Tibial artery (tissue), 4 donors: ENCODE measurements at places on chromosomes 3 and 15.

- DNase-seq, result no peak
Observed at GRCh38 chr15:82158811-82159210, 103.7 kb downstream of the EFL1 start.

GRCh38 chr3:98701071-98701675 is 62.0 kb upstream of the ST3GAL6 start:
- no peak for DNase-seq

DNA sequence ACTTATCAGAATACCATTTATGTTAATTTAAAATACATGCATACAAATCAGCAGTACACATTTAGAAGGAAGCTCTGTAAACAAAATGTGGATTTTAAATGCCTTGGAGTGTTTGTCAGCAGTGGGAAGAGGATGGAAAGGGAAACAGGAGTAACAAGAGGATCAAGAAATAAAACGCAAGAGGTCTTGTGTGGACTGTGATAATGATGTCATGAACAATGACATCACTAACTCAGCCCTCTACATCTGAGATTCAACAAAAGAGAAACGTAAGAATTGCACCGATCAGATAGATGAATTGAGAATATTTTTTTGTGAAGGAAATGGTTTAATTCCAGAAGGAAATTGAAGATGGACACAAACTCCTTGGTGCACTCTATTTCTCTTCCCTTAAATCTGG is 44.0 kb upstream of the CNOT10 start:
- DNase-seq, result no peak

DNA sequence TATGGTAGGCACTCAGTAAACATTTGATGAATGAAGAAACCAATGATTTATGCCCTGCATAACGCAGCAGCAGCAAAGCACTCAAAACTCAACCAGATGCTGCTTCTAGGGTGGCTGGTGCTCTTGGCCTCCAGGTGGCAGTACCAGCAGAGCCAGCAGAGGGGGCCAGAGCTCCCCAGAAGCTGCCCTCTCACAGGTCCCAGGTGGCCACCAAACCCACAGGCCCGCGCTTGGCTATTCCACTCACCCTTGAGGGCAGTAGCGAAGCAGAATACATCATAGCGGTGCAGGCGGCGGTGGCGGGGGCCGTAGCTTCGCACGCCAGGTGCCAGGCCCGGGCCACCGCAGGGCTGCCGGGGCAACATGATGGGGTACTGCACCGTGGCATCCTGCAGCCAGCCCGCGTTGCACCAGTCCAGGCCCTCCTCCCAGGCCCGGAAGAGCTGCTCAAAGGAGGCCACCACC is 16.6 kb downstream of the HAPLN3 start:
- DNase-seq, result no peak

DNA sequence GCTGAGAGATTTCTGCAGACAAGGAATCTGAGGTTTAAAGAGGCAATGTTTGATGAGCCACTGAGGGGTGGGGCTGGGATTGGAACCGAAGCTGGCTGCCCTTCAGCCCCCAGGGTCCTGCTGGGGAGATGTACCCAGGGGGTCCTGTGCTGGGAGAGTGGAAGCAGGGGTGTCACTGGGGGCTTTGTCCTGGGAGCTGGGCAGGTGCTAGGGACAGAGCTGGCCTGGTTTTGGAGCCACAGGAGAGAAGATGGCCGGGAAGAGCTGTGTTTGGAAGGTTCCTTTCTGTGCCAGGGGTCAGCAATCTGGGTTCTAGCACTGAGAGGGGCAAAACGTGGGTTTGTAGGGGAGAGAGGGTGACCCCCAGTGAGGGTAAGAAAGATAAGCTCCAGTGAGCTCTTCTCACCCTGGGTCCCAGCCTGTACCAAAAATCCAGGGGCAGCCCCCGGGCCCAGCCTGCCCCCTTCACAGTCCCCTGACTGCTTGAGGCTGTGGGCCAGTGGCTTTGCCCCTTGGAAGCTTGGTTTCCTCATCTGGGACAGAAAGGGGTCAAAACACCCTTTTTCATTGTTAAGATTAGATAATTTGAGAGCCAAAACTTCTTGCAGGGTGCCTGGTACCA is 69.6 kb downstream of the SMAD3 start:
- DNase-seq, result no peak
